ENCODE measurements at places on chromosomes 5 and 9. TPM values are rescaled to one million over a fixed set of nuclear protein-coding genes. Genes with fewer than 3 reads are reported as not detected.

GRCh38 chr5:73989956-73990355 is 364.0 kb downstream of the ARHGEF28 start:
- no peak for ATAC-seq

Gene GRM6
- total RNA-seq = not detected

Gene ORM2
- not detected for total RNA-seq

DNA sequence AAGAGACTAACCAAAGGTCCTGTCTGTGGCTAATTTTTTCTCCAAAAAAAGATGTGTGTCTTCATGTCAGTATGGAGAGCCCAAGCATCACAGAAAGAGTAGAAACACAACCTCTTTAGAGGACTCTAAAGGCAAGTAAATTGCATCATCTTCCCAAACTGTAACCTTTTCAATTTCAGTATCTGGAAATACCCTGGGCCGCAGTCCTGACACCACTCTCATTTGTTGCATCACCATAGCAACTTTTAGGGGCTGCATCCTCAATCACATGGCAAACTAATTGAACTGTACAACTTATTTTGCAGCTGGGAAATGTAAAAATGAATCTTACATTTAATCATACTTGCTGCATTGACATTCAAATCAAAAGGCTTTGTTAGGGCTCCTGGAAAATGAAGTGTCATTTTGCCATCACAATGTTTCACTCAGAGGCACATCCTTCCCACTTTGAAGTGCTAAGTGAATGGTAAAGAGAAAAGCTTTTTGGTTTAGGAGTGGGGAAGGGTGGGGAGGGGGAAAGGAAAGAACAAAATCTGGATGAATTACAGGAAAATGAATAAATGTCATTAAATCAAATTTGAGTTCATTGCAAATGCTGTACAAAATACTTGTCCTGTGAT is 60.6 kb upstream of the GRIA1 start:
- no peak for ATAC-seq

- no peak for ATAC-seq
Measured at GRCh38 chr9:122551371-122551770, 1.5 kb upstream of the OR1N2 start.

Gene NME5
- 1.2 TPM for total RNA-seq

GRCh38 chr5:73587923-73588322 is 22.4 kb downstream of the UTP15 start:
- no peak for ATAC-seq

DNA sequence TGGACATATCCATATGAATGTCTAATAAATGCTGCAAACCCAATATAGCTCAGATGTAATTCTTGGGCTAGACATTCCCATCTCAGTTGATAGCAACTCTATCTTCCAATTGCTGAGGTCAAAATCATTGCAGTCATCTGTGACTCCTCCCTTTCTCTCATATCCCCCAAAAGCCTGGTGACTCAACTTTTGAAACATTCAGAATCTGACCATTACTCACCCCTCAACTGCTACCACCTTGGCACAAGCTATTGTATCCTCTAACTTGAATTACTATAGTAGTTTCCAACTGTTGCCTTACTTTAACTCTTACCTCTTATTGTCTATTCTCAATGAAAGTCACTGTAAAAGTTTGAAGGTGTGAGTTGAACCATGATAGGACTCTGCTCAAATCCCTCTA is 600.1 kb upstream of the RGMB start:
- ATAC-seq = no peak

Gene BTNL3
- total RNA-seq = not detected

DNA sequence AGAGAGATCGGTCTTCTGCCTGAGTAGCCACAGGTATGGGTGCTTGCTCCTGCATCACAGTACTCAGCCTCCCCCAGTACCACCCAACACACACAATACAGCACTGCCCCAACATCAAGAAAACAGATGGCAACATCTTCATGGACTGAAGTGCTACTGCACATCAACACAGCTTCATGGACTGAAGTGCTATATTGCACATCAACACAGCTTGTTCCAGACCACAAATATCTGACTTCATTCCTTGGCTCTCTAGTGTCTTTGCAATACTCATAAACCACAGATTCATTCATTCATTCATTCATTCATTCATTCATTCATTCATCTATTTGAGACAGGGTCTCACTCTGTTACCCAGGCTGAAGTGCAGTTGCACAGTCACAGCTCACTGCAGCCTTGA is 31.1 kb upstream of the PCA3 start:
- no peak for ATAC-seq

DNA sequence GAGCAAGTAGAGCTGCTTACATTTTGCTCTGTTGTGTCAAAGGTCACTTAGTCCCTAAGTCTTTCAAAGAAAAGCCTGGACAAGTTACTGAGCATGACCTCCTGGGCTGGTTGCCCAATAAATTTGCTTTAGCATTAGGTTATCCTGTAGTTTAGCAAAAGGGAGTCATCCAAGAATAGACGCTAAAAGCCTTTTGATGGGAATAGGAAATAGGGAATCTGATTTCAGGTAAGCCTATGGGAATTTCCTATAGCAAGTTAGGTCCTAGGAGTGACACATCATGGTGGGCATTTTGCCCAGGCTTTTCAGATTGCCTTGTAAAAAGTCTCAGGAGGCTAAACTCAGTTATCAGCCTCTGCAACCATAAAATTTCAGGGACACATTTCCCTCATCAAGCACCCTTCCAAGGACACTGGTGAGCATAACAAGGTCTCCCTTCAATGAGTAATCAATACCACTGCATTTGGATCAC is 67.6 kb upstream of the RANBP3L start:
- ATAC-seq = no peak

DNA sequence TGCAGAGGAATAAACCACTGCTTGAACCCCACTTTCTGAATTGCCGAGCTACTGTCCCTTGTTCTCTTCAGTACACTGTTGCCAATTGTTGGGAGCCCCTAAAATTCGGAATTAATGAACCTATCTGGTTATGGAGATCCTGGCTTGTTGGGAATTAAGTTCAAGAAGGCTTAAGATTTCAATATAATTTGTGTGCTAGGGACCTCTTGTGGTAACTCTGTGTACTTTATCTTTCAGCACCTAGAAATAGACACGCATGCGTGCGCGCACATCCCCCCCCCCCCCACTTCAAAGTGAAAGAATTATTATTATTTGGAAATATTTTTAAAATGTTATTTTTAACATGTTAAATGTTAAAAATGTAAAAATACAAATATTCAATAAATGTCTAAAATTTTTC is 53.3 kb upstream of the FAM169A start:
- ATAC-seq = peak; percentile 50

Gene CATSPER3
- total RNA-seq = not detected

DNA sequence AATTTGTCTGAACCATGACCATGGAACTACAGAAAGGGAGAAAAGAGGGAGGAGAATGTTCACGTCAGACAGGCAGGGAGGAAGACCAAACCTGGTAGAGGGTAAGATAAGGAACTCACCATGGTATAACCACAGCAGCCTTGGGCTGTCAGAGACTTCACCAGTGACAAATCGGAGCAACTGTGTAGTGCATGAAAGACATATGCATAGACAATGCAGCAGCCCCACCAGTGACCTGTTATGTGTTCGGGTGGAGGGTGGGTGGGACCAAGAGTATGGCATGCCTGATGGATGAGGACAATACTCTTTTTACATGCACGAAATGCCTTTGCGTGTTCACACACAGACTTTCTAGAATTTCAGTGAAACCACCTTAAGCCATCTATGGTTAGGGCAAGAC is 221.8 kb upstream of the RASEF start:
- ATAC-seq = no peak

DNA sequence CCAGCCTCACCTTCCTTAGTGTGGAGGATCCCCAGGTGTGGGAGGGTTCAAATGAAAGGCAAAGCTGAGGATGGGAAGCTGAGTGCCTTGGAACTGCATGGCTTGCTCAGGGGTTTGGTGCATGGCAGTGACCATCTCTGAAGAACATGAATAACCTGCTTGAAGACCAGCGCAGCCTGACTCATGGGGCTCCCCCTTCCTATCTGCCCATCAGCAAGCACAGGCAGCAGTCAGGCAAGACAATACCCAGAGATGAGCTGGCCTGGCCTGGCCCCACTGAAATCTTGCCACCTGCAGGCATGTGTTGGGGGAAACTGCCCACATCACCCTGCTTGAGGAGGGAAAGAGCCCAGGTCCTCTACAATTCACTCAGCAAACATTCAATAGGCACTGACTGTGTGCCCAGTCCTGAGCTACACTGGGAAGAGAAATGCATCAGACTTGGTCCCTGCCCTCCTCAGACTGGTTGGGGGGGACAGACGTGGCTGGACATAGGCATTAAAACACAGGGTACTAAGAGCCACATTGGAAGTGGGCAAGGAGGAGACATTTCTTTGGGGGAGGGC is 105.0 kb upstream of the ALDH1B1 start:
- no peak for ATAC-seq

DNA sequence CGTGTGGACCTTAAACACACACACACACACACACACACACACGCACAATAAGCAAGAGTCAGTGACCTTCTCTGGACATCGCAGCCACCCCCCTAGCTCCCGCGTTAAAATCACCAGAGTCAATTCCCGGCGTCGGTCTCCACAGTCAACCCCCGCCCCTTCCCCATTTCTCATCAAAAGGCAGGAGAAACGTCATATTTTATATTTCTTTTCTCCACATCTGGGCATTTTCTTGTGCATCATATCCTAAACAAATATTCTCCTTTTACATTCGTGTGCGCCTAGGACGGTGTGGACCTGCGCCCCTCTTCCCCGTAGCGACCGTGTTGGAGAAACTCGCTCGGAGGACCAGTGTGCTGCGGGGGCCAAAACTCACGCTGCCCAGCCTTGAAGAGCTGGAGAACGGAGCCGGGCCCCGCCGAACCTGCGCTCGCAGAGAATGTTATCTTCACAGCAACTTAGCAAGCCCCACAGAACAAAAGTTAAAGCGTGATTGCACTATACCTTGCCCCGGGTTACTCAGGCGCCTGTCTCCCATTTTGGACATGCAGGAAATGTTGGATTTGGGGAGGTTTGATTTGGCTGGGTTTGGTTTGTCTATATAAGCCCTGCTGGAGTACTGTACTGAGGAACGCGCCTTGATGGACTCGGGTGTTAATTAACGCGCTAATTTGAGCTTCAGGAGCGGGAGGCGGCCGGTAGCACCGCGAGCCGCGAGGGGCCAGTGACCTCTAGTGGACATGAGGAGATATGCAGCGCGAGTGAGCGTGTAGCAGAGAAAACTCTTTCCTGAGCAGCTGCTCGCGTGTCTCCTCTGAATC is 192.4 kb downstream of the MEF2C start:
- ATAC-seq = peak; percentile 78

DNA sequence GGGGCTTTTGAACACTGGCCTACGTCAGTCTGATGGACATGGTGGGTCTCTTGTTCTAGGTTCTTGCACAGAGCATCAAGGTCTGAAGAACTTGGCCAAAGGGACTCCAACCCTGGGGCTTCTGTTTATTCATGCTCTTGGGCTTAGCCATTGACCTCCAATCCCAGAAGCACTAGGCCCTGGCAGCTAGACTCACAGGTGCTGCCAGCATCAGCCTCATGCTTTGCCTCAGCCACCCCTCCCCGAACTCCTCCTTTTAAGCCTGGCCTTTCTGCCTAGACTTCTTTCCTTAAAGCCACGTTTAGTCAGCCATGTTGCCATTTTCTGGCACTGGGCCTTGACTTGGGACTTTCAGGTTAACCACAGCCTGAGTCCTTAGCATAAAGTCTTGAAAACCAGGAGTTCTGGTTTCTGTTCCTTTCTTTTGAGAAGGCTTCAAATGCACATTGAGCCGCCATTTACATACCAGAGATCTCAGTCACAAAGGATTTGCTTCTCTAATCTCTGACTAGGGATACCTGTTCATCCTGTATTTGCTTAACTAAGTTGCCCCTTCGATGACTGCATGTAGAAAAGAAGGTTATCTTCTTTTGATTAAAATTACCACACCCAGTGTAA is 54.7 kb downstream of the ANGPTL2 start:
- ATAC-seq = no peak

Gene ABLIM3
- 30.3 TPM for total RNA-seq

- ATAC-seq = no peak
Measured at GRCh38 chr9:76989501-76989900, 30.0 kb upstream of the FOXB2 start.

Gene LPAR1
- total RNA-seq = 39.8 TPM

DNA sequence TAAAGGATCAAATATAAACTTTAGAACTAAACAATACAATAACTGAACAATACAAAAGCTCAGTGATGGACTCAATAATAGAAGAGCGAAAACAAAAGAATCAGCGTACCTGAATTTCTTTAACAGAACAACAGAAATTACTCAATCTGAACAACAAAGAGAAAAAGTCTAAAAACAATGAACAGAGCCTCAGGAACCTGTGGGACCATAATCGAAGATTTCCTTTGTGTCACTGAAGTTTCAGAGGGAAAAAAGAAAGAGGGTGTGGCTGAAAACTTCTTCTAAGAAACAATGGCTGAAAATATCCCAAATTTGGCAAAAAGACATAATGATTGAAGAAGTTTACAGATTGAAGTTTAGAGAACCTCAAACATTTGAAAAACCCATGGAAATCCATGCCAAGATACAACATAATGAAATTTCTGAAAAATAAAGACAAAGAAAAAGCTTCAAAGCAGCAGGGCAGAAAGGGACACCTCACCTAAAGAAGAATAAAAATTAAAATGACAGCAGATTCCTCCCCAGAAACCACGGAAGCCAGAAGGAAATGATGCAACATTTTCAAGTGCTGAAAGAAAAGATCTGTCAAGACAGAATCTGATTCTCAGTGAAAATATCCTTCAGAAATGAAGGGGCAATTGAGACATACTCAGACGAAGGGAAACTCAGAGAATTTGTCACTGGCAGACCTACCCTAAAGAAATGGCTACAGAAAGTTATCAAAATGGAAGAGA is 288.8 kb downstream of the ARL15 start:
- no peak for ATAC-seq

GRCh38 chr5:153542536-153542935 is 52.1 kb downstream of the GRIA1 start:
- ATAC-seq = no peak

Gene SV2C
- 0.16 TPM for total RNA-seq

- peak; percentile 22 for ATAC-seq
Measured at GRCh38 chr5:143435210-143435657, 31.7 kb upstream of the NR3C1 start.

Gene TBC1D2
- total RNA-seq = 9.8 TPM

DNA sequence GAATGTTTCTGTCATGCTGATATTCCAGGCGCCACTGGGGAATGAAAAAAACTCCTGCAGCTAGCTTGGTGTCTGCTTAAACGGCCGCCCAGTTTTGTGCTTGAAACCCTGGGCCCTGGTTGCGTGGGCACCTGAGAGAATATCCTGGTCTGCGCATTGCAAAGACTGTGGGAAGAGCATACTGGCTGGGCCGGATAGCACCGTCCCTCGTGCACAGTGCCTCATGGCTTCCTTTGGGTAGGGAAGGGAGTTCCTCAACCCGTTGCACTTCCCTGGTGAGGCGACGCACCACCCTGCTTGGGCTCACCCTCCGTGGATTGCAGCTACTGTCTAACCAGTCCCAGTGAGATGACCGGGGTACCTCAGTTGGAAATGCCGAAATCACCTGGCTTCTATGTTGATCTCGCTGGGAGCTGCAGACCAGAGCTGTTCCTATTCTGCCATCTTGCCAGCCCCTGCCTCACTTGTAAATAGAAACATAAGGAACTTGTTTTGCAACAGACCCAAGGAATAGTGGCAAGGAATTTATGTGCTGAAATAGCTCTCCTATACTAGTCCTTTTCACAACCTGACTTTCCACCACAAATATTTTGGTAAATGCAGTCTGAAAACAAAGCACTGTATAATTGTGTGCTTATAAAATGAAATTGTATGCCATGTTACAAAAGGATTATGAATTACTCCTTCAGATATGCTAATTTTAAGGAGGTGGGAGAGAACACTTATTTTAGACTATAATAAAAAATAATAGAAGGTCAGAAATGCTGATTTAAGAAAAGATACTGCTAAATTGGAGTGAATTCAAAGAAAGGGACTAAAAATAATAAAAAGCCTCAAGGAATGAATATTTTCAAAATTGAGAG is 90.3 kb downstream of the ADAMTSL1 start:
- ATAC-seq = no peak
